Stimulated activated naive CD4-positive, alpha-beta T cell treated with Interleukin-2 at 50 U/mL for 16 hours (primary cell): ENCODE measurements at places on chromosomes 1 and 21.

DNA sequence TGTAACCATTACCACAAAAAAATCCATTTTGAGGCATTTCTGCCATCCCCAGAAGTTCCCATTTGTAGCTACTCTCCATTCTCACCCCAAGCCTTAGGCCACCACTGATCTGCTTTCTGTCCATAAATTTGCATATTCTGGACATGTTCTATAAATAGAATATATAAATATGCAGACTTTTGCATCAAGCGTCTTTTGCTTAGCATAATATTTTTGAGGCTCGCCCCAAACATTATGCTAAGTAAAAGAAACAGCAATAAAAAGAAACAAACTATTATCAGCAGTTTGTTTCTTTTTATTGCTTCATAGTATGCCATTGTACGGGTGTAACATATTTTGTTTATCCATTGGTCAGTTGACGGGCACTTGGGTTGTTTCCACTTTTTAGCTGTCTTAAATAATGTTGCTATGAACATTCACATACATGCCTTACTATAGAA is 7.9 kb downstream of the TFAP2E start:
- DNase-seq, result no peak

GRCh38 chr1:90133133-90133532 is 138.2 kb downstream of the ZNF326 start:
- DNase-seq, result no peak

DNA sequence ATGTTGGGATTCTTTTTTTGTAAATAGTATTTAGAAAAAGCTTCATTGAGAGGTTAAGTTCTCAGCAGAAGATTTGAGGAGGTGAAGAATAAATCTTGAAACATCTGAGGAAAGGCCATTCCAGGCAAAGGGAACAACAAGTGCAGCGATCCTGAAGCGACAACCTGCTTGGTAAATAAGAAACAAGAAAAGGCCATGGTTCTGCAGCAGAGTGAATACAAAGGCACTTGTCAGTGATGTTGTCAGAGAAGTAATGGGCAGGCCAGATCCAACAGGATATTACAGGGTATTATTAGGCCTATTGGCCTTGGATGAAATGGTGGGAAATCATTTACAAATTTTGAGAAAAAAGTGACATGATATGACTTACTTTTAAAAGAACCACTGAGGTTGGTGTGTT is 960.0 kb downstream of the PLA2G4A start:
- no peak for DNase-seq

GRCh38 chr1:10789803-10790702 is 6.4 kb downstream of the CASZ1 start:
- DNase-seq, result no peak

DNA sequence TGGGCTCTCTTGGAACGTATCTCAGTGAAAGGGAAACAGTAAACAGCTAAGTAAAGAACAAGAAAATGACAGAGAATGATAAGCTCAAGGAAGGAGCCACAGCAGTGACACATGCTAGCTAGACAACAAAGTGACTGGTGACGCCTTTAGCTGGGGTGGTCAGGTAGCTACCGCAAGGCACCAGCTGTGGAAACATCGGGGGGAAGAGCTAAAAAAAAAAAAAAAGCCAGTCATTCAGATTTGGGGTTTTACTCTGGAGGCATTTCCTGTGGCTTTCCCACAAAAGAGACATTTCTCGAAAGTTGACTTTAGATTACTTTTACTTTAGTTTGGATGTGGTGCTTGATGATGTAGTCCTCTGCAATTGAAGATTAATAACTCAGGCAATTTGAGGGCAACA is 2.1 kb downstream of the FHAD1 start:
- DNase-seq, result peak; percentile 51

DNA sequence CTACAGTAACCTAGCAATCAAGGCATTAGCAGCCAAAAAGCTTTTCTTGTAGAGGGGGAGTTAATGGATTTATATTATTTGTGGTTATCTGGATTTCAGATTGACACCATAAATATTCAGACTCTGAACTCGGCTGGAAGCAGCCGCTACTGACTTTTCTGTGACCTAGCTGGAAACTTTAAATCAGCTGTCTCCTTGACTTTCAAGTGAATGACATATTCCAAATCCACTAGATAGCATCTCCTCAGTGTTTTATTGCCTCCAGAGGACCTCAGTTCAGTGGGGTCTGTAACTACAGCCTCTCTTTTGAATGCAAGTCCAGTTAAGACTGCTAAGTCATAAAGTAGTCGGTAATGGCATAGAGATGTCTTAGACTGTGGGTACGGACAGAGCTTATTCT is 448.5 kb downstream of the NUF2 start:
- DNase-seq, result no peak

DNA sequence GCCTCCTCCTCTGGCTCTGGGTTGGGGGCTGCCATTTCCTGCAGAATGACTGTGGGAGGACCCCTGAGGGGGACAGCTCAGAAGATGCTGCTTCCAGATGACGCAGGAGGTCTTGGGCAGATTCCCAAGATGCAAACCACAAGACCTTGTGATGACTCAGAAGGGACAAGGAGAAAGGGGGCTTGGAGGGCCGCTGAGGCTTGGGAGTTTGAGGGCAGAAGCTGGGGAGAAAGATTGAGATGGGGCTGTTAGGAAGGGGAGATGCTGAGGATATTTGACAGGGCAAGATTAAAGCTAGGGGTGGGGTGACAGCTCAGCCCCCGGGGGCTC is 7.5 kb downstream of the PTPRU start:
- no peak for DNase-seq
